Activated T-helper 1 cell treated with anti-CD3 and anti-CD28 coated beads, Interleukin-2, amount 50 U/mL, for 16 hours (primary cell): ENCODE measurements at places on chromosomes 1 and 21.

GRCh38 chr1:43522431-43522775 lies 8.3 kb upstream of the PTPRF start:
- no peak for DNase-seq

DNA sequence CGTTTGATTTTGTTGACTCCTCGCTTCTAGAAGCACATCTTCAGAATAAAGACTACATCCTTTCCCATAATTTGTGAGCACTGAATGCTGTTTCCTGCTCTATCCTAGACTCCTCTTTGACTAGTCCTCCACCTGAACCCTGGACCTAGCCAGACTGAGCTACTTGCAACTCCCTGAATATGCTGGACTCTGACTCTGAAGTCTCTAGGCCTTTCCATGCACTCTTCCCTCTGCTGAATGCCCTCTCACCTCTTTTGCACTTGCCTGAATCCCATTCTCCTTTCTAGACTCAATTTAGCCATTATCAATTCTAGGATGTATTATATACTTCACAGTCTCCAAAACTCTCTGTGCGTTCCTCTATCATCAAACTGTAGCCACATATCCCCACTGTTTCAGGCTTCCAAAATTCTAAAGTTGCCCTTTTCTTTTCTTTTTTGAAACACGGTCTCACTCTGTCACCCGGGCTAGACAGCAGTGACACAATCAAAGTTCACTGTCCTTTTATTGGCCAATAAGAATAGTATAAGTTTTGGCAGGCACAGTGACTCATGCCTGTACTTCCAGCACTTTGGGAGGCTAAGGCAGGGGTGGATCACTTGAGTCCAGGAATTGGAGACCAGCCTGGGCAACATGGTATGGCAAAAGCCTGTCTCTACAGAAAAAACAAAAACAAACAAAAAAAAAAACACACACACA lies 127.0 kb downstream of the LTN1 start:
- DNase-seq = no peak

- no peak for DNase-seq
Measured at GRCh38 chr1:11796036-11796828, 9.5 kb downstream of the MTHFR start.

- no peak for DNase-seq
Measured at GRCh38 chr1:54008876-54009275, 9.1 kb downstream of the LDLRAD1 start.

DNA sequence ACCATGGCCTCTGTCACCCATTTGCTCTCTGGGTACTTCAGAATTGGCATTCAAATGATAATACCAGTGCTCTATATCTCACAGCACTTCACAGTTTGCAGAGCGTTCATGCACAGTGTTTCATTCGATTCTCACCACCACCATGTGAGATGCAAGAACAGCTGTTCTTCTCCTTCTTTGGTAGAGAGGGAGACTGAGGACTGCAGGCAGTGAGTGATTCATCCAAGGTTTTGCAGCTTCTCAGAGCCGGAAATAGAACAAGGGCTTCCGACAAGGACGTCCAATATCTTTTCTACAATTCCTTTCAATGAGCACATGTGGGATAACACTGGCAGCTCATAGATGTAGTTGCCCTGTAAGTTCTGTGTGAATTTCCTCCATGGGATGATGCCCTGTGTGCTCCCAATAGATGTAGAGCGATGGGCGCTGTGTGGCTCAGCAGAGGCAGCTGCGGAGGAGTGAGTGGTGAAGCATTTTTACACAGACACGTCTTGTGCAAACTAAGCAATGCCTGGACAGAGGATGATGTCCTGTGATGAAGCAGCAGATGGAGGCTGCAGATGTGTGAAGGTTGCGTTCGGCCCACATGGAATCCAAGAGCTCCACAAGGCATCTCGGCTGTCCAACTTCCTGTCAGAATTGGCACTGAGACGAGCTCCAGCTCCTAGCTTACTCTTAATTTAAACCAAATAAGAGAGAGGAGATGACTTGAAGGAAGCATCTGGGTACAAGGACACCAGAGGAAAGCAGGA lies 24.9 kb downstream of the MT1HL1 start:
- DNase-seq = no peak

GRCh38 chr1:34785875-34786470 lies 5.0 kb downstream of the GJB3 start:
- no peak for DNase-seq

GRCh38 chr1:22341791-22342605 lies 109.7 kb upstream of the ZBTB40 start:
- DNase-seq = no peak

DNA sequence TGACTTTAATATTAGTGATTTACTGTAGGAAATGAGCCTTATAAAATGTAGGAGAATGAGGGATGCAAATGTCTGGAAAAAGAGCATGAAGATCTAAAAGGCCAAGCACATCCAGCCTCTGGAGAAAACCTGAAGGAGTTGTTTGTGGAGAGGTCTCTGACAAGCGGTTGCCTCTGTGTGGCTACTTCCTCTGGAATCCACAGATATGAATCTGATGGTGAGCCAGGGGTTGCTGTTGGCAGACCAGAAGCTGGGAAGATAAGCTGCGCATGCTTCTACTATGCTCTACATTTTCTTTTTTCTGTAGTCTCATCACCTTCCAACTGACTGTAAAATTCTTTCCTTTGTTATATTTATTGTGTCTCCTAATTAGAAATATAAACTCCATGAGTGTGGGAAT lies 248.6 kb downstream of the OLFM3 start:
- no peak for DNase-seq

DNA sequence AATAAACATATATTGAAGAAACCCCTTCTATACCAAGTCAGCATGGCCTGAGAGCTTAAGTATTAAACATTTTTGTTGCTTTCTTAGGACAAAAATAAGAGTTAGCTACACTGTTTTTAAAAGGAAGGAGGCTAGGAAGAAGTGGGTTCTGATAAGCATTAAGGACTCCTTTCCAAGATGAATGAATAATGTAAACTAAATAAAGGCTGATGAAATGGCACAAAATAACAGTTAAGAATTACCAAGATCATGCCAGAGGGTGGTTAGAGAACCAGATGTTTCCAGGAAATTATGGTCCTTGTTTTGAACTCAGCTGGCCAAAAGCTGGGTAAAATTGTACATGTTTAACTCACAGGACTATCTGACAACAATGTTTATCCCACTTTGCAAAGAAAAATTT lies 114.1 kb upstream of the ETS2 start:
- DNase-seq = no peak

GRCh38 chr1:248618878-248619277 lies 16.0 kb downstream of the OR2T11 start:
- no peak for DNase-seq

DNA sequence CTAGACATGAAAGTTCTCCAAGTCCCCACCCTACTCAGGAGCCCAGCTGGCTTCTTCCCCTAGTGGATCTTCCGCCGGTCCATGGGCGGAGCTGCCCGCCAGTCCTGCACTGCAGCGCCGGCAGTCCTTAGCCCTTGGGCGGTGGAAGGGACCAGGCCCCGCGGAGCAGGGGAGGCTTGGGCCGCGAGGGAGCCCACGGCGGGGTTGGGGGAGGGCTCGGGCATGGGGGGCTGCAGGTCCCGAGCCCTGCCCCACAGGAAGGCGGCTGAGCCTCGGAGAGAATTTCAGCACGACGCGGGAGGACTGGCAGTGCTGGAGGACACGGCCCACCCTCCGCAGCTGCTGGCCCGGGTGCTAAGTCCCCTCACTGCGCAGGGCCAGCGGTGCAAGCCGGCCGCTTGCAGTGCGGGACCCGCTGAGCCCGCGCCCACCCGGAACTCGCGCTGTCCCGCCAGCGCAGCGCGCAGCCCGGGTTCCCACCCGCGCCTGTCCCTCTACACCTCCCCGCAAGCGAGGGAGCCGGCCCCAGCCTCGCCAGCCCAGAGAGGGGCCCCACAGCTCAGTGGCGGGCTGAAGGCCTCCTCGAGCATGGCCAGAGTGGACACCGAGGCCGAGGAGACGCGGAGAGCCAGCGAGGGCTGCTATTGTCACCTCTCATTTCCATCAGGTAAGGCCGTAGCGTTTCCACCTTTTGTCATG lies 1398.6 kb downstream of the MRPL39 start:
- no peak for DNase-seq

GRCh38 chr1:74508449-74508848 lies 4.0 kb downstream of the LRRC53 start:
- no peak for DNase-seq

DNA sequence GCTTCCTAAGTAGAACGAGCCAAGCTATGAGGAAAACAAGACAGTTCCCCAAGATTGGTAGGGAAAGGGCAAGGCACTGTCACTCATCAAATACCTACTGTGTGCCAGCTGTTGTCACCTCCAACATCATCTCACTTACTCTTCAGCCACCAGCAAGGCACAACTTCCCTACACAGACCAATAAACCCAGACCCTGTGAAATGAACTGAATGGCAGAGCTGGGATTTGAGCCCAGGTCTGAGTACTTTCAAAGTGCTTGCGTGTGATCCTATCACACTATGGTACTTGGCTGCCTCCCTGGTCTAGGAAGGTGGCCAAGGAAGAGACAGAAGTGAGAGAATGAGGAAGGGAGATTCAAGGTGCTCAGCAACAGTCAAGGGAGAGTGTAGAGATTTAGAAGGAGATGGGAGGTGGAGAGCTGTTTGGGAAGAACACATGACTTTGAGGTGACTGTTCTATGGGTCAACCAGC lies 16.7 kb upstream of the TRIM63 start:
- no peak for DNase-seq

GRCh38 chr1:160877221-160877620 lies 7.8 kb downstream of the ITLN1 start:
- DNase-seq = no peak

DNA sequence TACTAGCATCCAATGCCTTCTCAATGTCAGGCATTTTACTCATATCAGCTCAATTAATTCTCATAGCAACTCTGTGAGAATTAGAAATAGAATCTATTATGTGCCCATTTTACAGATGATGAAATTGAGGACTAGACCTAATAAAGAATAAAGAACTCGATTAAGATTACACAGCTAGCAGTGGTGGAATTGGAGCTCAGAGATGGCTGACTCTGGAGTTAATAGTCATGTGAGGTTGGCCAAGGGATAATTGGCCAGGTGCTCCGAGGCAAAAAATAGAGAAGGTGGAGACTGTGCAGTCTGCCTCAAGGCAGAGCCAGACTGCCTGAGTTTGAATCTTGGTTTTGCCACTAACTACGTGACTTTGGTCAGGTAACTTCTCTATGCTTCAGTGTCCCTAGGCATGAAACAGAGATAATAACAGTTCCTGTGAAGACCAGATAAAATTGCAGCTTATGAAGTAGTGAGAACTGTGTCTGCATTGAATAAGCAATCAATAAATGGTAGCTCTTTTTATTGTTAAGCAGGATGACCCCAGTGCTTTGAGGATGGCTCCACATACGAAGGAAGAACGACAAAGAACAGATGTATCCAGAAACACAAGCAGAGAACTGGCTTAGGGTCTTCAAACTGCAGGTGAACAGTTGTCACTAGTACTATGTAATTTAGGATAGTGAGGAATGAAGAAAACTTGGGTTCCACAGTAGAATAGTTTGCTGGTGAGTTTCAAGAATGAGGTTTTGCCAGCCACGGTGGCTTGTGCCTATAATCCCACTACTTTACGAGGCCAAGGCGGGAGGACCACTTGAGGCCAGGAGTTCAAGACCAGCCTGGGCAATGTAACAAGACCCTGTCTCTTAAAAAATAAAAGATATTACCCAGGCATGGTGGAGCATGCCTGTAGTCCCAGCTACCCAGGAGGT lies 6.9 kb upstream of the CCSAP start:
- DNase-seq = no peak

- no peak for DNase-seq
Measured at GRCh38 chr1:246066573-246066972, 440.5 kb downstream of the SMYD3 start.

GRCh38 chr1:99944192-99944591 lies 25.6 kb upstream of the SLC35A3 start:
- no peak for DNase-seq

DNA sequence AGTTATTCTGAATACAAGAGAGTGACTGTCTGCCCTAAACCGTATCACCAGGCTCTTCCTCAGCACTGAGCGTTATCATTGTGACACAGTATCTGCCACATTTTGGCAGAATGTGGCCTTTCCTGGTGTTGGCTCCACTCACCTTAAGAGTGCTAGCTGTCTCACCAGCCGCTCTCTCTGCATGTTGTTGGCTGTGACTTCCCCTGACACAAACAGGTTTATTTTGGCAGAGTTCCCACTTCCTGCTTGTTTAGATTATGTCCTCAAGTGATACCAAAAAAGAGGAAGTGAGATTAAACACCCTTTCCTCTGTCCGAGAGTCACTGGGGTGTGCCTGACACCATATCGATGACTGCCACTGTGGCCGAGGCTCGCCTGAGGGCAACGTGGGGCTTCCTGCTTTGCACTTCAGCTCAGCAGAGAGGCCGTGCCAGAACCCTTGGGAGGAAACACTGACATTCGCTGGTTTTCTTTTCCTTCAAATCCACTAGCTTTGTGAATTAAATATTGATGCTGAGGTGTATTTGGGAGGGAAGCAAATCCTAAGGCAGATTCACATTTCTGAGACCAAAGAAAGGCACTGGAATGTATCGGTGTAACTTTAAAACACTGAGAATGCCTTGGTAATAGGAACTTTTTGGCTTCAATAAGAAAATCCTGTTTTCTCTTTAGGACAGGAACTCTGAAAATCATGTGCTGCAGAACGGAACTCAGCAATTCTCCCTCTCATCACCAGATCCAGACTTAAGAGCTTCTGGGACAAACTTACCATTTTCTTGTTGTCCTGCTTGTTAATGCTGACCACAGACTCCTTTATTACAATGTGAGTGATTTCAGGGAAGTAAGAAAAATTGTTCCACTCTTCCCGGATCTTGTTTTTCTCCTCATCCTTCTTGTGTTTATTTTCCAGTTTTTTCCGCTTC lies 102.1 kb downstream of the JAK1 start:
- DNase-seq = no peak

GRCh38 chr1:35112668-35113067 lies 33.5 kb downstream of the ZMYM1 start:
- no peak for DNase-seq

- no peak for DNase-seq
Measured at GRCh38 chr1:12565094-12565965, 52.7 kb downstream of the DHRS3 start.

DNA sequence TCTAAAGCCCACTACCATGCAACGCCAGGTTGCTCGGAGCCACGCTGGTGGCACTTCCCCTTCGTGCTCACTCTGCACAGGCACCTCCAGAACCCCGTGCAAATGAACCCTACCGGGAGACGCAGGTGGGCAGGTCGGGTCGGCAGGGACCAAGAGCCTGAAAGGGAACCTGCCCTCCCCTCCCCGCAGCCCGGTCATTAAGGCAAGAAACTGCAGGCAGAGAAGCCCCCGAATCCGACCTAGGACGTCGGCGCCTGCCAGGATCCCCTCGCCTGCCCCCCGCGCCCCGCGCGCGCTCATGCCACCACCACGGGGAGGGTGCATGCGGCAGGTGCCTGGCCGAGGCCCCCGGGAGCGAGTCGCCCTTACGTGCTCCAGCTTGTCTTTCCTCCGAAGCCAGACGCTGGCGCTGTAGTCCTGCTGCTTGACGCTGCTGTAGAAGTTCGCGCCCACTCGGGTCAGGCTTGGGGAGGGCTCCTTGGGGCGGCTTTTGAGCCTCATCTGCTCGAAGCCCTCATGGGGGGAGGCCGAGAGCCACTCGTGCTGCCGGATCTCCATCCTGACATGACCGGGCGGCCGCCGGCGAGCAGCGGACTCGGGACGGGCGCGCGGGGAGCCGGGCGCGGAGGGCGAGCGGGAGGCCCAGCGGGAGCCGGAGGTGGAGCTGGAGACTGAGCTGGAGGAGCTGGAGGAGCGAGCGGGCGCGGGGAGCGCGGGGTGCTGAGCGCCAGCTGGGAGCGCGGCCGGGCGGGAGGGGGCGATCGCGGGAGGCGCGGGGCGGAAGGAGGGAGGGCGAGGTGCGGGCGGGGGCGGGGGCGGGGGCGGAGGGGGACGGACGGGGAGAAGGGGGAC lies 552 bp downstream of the PLD5 start:
- no peak for DNase-seq

- DNase-seq = no peak
Measured at GRCh38 chr1:154474802-154475201, 27.2 kb upstream of the TDRD10 start.
